SHP77 treated with DMSO at 0.1 percent for 48 hours (cell line): ENCODE measurements at places on chromosomes 11 and 22.

DNA sequence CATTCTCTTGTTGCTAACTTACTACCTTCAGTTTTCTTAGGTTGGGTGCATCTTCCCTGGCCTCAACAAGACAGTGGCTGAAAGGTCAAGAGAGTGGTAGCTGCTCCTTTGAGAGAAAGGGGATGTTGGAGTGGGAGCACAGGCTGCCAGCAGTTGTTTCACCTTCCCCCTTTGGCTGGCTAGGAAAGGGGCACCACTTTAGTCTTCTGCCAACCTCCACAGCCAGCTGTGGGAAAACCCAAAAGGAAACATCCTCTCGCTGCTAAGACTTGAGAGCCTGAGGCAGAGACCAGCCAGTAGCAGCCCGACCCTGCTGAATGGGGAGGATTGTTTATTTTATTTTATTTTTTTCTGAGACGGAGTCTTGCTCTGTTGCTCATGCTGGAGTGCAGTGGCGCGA lies 34.4 kb downstream of the MARK2 start:
- DNase-seq = no peak

DNA sequence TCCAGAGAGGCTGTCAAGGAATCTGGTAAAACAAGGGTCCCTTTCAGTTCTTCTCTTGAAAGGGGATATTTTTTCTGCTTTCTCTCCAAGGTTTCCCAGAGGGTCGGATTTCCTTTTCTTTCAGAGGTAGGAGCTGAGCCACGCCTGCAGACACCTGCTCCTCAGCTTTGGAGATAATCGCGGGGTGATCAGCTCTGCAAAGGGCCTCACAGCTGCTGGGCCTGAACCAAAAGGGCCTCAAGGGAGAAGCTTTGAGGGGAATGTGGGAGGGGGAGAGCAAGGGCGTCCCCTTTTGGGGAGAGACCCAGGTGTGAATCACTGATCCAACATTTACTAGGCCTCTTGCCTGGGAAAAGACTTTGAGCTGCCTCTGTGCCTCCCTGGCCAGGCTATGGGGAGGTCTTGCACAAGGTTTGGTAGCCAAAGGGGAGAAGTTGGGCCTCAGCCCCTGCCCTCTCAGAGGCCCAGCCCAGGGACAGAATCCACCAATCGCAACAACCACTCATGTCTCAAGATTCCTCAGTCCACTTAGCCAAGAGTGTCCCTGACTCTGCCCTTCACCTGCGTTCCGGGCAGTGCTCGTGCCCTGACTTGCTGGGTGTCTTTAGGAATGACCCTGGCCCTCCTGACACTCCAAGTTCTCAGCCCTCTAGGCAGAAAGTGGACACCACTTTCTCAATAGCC lies 14.0 kb upstream of the TP53I11 start:
- DNase-seq = no peak

DNA sequence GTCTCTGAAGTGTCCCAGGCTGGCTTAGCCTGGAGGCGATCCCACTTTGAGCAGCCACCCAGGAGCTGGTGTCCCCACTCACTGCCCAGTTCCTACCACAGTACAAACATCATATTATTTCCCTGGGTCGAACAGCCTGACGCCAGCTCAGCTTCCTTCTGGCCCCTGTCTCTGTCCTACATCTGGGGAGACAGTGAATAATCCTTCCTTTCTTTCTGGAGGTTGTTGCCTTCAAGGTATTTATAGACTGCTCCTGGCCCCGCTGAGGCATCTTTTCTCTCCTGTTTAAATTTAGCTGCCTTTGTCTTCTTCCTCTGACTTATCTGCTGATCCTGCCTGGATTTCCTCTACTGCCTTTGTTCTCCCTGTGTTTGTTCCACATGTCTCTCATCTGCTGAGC lies 56.8 kb upstream of the LRRC55 start:
- no peak for DNase-seq

DNA sequence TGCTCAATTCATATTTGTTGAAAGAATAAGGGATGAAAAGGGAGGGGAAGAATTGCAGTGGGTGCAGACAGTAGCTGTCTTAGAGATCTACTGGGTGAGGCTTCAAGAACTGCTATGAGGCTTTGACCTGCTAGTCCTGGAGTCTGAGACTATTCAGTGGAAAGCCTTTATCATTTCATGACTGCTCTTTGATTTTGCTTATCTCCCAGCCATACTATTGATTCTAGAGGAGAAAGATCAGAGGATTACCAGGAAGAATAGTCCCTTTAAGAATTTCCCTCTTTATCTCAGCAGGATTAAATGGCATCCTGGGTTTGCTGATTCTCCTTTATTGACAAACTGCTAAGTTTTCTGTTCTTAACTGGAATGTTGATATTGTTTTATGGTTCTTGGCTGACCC lies 107.5 kb upstream of the SORL1-AS1 start:
- no peak for DNase-seq

DNA sequence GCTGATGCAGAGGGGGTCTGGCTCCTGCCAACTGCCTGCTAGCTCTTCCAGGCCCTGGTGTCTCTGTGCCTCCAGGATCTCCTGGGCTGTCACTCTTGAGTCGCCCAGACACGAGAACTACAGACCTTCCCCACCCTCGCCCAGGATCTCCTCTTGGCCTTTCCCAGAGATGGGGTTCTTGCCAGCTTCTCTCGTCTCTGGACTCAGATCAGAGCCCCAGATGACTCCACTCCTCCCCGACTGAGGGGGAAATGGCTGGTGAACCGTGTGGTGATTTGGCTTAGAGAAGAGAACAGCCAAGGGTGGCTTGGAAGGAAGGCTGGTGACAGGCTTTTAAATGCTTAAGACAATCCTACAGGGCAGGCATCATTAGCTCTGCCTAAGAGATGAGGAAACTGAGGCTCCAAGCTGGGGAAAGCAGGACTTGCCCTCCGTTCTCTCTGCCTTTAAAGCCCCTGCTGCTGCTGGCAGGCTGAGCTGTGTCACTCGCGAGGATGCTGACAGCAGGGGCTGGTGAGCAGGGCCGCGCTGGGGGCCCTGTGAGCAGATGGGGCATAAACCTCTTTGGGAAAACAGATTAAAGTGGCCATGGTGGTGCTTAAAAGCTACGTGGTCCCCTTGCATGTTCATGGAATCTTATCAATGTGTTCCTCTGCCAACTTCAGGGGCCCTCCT lies 90.3 kb upstream of the THY1 start:
- no peak for DNase-seq

- DNase-seq = no peak
Measured at GRCh38 chr11:18731441-18731840, 5.5 kb upstream of the IGSF22 start.

- no peak for DNase-seq
Measured at GRCh38 chr22:38623351-38623750, 32.8 kb downstream of the FAM227A start.

DNA sequence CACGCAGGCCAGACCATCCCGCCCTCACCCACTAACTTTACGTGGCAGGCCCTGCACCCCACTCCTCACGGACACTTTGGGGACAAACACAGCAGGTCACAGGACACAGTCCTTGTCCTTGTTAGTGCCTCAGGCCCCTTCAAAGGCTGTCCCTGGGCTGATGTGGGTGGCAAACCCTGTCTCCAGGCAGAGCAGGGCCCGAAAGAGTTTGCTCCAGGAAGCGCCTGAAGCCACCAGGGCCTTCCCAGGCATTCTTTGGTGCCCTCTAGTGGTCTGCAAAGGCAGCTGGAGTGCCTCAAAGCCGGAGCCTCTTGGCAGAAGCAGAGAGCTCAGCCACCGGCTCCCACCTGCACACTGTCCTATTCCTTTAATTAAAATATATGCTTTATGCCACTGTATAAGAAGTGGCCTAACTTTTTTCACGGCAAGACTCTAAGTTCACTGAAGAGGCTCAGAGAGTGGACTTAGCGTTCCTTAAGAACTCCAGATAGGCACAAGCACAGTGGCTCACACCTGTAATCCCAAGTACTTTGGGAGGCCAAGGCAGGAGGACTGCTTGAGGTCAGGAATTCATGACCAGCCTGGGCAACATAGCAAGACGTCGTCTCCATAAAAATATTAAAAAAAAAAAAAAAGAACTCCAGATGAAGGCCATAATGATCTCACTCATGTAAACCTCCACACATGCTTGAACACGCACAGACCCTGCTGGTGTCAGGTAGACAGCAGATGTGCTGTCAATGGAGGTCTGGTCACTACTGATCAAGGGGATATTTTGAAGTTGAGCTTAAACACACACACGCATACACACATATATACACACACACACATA lies 11.1 kb downstream of the TXN2 start:
- peak; percentile 55 for DNase-seq

DNA sequence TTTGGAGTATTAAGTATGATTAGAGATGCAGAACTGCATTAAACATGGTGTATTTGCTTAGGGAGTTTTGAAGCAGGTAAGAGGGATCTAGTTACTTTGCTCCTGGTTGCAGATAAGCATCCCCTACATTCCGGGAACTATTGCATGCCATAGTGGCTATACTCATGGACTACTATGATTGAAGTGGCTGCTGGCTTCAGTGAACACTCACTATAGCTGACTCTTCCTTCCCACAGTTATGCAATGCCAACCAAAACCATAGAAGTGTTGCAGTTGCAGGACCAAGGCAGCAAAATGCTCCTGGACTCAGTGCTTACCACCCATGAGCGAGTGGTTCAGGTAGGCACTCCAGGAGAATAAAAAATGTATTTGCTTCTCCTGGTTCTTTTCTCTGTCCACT lies 17.0 kb downstream of the COA4 start:
- no peak for DNase-seq

DNA sequence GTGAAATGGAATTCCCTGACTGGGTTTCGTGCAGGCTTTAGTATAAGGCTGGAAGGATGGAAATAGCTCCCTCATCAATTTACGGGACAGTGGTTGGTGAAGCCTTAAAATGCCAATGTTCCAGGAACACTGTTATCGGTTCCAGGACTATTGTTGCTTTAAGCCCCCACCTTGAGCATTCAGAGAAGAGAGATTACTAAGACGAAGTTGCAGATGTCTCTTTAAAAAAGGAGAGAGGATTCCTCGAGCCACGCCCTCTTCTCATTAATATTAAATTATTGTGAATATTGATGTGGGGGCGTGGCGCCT lies 195 bp upstream of the CREB3L1 start:
- peak; percentile 48 for DNase-seq

DNA sequence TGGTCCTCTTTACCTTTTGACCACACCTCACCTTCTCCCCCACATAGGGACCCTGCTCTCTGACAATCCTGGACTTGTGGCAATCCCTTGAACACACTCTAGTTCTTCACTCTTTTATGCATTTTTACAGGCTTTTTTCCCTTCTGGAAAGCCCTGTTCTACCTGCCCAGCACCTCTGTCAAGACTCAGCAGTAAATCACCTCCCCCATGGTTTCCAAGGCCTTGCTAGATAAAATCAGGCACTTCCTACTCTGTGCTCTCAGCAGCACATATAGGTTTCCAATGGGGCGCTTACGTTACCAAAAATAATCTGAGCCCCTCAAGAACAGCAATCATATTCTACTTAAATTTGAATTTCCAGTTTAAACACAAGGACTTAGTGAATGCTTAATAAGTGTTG lies 53.9 kb downstream of the ETS1 start:
- DNase-seq = no peak

GRCh38 chr11:111586388-111586831 lies 15.8 kb upstream of the SIK2 start:
- DNase-seq = peak; percentile 55

- no peak for DNase-seq
Measured at GRCh38 chr22:48951836-48952235, 875.8 kb downstream of the BRD1 start.

DNA sequence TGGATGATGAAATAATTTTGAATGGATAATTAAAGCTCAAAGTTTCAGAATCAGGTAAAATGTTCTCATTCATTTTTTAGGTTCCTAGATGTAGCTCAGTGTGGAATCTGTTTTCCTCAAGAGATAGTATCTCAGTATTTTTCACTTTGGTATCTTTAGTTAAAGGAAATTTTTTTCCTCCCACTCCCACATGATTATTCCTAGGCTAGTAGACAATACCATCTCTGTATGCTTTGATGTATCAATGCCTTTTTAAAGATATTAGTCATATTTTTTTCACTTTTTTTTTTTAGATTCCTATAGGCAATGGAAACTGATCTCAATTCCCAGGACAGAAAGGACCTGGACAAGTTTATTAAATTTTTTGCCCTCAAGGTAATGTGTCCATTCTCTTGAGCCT lies 26.6 kb downstream of the ATG13 start:
- DNase-seq = no peak

GRCh38 chr22:37139762-37140161 lies 10.0 kb downstream of the IL2RB start:
- no peak for DNase-seq

DNA sequence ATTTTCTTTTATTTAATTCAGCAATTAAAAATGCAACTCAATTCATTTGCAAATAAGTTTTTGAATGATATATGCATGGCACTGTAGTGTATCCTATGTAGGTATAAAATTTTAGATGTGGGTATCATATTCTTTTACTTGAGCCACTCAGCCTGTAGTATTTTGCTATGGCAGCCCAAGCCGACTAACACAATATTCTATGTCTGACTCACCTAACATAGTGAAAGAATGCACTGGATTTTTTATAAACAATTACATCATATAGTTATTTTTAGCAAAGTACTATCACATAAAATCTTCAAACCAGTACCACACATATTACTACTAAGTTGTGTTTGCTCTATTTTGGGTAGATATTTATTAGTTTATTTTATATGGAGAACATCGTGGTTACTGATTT lies 21.9 kb upstream of the GRIA4 start:
- no peak for DNase-seq

- DNase-seq = no peak
Measured at GRCh38 chr11:16043617-16044016, 312.7 kb downstream of the SOX6 start.

DNA sequence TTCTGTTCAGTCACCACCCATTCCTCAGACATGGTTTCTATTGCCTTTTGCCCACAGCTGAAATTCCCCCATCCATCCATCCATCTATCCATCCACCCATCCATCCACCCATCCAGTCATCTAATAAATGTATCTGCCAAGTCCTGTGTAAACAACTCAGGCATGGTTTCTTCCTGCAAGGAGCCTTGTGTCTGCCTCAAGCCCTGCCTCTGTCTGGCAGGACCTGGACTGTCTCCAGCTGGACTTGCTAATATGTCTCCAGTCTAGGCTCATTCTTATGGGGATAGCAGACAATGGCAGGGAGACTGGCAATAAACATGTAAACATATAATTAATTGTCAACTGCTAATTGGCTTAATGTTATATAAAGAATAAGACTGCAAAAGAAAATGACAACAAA lies 64.7 kb upstream of the AMPD3 start:
- no peak for DNase-seq

DNA sequence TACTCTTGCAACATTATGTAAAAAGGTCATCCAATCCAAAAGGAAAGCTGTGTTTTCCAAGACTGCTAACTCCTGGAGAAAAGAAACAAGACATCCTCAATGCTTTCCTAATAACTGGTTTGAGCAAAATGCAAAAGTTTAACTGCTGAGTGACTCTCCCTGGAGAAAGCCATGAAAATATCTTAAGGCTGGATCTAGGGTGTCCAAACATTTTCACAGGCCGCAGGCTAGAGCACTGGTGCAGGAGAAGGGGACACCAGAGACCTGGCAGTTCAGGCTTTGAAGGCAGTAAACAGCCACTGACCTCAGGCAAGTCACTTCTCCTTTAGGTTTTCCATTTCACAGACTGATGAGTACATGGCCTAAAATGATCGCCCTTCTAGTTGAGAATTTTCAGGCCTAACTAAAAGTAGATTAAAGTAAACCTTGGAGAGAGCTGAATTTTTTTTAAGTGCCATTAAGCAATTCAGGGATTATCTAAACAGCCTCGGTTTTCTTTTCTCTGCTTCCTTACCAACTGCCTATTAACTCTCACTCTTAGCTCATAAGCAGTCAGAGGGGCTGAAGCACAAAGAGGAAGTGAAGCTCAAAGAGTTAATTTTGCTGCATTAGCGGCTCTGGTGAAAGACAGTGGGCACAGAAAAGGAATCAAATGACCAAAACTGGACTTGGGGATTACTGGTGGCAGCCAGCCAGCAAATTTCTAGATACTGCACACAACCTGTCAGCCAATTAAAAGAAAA lies 2.3 kb downstream of the CHKA start:
- no peak for DNase-seq
